ENCODE measurements at places on chromosomes 16 and 17. TPM values are rescaled to one million over a fixed set of nuclear protein-coding genes. Genes with fewer than 3 reads are reported as not detected.

Gene KRTAP17-1
- not detected for total RNA-seq

Gene LITAF
- total RNA-seq = 191 TPM

Gene VPS25
- total RNA-seq = 41.1 TPM

Gene TP53TG3C
- not detected for total RNA-seq

Gene GRAPL
- 5.4 TPM for total RNA-seq

Gene LRRC3C
- not detected for total RNA-seq

Gene KRT20
- 1.2 TPM for total RNA-seq

Gene USP43
- not detected for total RNA-seq

Gene LSM12
- 55.4 TPM for total RNA-seq
